Coronary artery (tissue), 2 donors: ENCODE measurements at places on chromosomes 11 and 22.

GRCh38 chr11:118996926-118997626 lies 862 bp upstream of the CENATAC start:
- DNase-seq = no peak

GRCh38 chr11:910044-910588 lies 494 bp downstream of the CHID1 start:
- DNase-seq = no peak

- no peak for DNase-seq
These were observed 7.6 kb downstream of the DLG2 start for GRCh38 chr11:85619499-85619898.

- DNase-seq = no peak
These were observed 9.8 kb downstream of the YAP1 start for GRCh38 chr11:102119997-102120396.
